ENCODE measurements at places on chromosomes 4 and X. TPM values are rescaled to one million over a fixed set of nuclear protein-coding genes. Genes with fewer than 3 reads are reported as not detected.

Gene PCDH18
- total RNA-seq = 3.4 TPM

Gene SPACA5
- total RNA-seq = not detected

Gene GPRASP2
- total RNA-seq = 14.5 TPM

Gene SPANXD
- not detected for total RNA-seq

Gene CNGA1
- not detected for total RNA-seq

Gene SYTL4
- 2.1 TPM for total RNA-seq

Gene BTK
- total RNA-seq = 1.3 TPM

Gene MAGEE1
- total RNA-seq = 3.3 TPM

Gene RAB33A
- total RNA-seq = 0.41 TPM

Gene KCTD8
- total RNA-seq = 0.14 TPM

Gene KIT
- 1.2 TPM for total RNA-seq

Gene TMEM128
- 9.8 TPM for total RNA-seq

Gene GK
- 12.3 TPM for total RNA-seq

Measured in left ventricle myocardium inferior (tissue), 1 donor.